Peyer's patch (tissue), 4 donors: ENCODE measurements at places on chromosomes 12 and 14.

- H3K27ac ChIP-seq, result no peak overlapping the region
- no peaks in the 10 kb centered on the region for H3K27me3 ChIP-seq
- peaks cover 5% of the 10 kb centered on the region for H3K36me3 ChIP-seq
- H3K4me3 ChIP-seq, result no peak overlapping the region
- DNase-seq, result no peak
These were observed 150.3 kb downstream of the CEP83 start for GRCh38 chr12:94309373-94309772.

DNA sequence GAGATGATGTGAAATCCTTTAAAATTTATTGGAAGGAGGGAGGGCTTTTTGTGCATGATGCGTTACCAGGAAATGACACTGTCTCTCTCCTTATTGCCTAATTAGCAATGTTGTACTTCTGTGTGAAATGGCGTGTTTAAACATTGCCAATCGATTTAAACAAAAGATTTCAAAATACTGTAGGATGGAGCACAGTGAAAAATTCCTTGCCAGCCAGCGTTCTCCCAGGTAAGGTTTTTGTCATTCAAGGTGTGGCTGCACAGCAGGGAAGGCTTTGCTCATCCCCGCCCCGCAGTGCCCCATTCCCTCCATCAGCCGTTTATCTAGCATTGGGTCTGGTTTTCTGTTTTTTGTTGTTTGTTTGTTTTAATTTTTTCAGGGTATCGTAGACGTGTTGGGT is 137.3 kb downstream of the CACNA1C start:
- no peaks in the 10 kb centered on the region for H3K36me3 ChIP-seq
- H3K4me1 ChIP-seq, result no peaks in the 10 kb centered on the region
- H3K4me3 ChIP-seq, result no peak overlapping the region
- no peak overlapping the region for H3K27ac ChIP-seq

DNA sequence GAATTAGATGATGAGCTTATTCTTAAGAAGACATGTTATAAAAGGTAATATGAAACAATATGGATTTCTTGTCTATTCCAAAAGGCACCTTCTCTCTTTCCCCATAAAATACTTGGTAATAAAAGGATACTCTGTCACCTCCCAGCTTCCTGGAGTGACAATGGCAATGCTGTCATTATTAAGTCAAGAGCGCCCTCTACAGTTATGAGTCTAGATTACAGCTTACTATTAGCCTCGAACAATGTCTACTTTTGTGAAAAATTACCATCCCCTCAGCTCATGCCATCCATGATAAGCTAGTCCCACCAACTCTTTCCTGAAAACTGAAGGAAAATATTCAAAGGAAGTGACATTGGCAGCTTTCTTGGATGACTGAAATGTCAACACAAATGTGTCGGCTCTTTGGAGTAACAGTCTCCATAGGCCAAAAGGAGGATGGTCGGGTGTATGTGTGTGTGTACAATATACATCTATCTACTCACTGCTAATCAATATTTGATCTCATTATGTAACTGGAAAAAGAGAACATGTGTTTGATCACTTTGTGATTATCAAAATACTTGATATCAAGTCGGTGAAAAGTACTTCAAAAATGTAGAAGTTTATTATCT is 48.7 kb upstream of the CDKN3 start:
- no peaks in the 10 kb centered on the region for H3K36me3 ChIP-seq
- H3K4me3 ChIP-seq, result no peak overlapping the region
- no peaks in the 10 kb centered on the region for H3K4me1 ChIP-seq
- no peak for DNase-seq
- H3K27me3 ChIP-seq, result no peaks in the 10 kb centered on the region
- no peak overlapping the region for H3K27ac ChIP-seq

GRCh38 chr12:110304061-110304551 is 23.1 kb downstream of the ATP2A2 start:
- no peaks in the 10 kb centered on the region for H3K27me3 ChIP-seq
- no peak overlapping the region for H3K4me3 ChIP-seq
- H3K36me3 ChIP-seq, result peaks cover 67% of the 10 kb centered on the region
- H3K27ac ChIP-seq, result no peak overlapping the region
- peaks cover 2% of the 10 kb centered on the region for H3K4me1 ChIP-seq

- no peak overlapping the region for H3K4me3 ChIP-seq
- no peak for DNase-seq
- no peak overlapping the region for H3K27ac ChIP-seq
- H3K36me3 ChIP-seq, result no peaks in the 10 kb centered on the region
- no peaks in the 10 kb centered on the region for H3K27me3 ChIP-seq
These were observed 62.9 kb upstream of the PSMA6 start for GRCh38 chr14:35229084-35229791.

DNA sequence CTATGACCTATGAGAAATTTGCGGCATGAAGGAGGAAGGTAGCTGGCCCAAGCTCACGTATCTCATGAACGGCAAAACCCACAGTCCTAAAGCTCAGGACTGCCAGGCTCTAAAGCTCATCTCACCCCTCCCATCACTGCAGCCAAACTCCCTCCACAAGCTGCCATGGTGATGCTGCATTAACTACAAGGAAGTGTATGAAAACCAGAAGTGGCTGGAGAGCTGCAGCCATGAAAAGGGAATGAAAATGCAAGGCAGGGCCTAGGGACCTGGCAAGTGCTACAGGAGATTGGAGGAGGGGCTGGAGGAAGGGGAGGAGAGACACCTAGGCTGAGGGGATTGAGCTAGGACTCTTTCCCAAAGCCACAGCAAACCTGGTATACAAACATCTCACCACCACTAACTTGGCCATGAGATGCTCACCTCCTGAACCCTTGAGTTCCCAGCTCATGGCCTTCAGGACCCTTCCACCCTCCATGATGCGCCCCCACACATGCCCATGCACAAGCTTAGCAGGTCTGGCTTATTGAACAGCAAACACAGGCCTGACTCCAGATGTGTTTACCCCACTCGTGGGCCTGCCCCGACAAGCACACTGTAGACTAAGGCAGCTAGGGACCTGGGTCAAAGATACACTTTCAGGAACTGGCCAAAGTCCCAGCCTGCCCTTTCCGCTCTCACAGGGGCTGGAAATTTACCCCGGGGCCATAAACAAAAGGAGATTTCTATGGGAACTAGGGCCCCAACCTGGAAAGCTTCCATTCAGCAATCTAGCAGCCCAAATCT is 42.0 kb downstream of the LTBP2 start:
- H3K4me3 ChIP-seq, result no peak overlapping the region
- H3K4me1 ChIP-seq, result no peaks in the 10 kb centered on the region
- no peaks in the 10 kb centered on the region for H3K36me3 ChIP-seq
- no peaks in the 10 kb centered on the region for H3K27me3 ChIP-seq
- DNase-seq, result no peak
- no peak overlapping the region for H3K27ac ChIP-seq
